ENCODE measurements at places on chromosomes 2 and 18.
A peak's percentile ranks its signal among the peaks of the same experiment; 100 is the strongest.

DNA sequence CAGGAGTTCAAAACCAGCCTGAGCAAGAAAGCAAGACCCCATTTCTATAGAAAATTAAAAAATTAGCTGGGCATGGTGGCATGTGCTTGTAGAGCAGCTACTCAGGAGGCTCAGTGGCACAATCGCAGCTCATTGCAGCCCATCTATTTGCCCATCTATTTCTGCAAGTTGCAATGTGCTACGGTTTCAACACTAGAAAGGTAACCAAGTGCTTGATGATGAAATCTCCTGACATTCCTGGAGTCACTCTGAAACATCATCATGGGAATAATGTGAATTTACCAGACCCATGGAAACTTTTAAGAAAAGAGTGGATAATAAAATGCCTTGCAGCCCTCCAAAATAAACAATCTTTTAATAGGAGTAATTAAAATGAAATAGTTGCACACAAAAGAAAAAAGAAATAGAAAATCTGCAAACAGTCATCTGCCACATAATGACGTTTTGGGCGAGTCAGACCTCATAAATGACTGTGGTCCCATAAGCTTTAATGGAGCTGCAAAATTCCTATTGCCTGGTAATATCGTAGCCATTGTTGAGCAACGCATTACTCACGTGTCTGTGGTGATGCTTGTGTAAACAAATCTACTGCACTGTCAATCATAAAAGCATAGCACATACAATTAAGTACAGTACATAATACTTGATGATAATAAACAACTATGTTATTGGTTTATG is 46.6 kb upstream of the AMMECR1L start:
- no peak for DNase-seq

GRCh38 chr2:174076040-174076439 is 110.9 kb upstream of the SP3 start:
- no peak for DNase-seq

DNA sequence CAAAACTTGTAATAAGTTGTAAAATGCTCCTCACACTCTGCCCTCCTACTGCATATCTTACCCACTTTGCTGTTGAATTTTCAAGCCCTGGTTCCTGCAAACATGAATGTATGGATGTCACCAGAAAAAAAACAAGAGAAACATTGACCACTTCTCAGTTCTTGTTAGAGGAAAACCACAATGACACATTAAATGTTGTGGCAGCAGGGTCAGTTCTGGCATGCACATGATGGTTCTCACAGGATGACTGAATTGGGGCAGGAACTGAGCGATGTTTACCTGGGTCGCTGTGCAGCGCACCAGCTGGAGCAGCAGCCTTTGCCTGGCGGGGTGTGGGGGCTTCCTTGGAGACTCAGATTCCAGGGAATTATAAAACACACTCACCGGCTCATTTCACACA is 14.0 kb upstream of the PRKCE start:
- no peak for DNase-seq

DNA sequence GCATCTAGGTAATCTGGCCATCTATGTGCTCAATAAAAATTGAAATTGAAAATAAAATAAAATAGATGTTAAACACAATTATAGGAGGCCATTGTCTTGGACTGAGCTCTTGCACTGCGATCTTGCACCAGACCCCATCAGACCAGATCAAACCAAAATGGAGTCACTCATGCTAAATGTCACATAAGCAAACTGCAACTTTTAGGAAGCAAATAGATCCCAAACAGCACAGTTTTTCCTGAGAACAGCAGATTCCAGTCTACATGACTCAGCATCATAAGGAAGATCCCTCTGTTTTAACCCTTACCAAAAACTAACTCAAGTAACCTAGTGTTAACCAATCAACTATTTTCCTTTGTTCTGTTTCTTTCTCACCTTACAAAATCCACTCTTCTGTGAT is 57.7 kb upstream of the LRP1B start:
- no peak for DNase-seq

DNA sequence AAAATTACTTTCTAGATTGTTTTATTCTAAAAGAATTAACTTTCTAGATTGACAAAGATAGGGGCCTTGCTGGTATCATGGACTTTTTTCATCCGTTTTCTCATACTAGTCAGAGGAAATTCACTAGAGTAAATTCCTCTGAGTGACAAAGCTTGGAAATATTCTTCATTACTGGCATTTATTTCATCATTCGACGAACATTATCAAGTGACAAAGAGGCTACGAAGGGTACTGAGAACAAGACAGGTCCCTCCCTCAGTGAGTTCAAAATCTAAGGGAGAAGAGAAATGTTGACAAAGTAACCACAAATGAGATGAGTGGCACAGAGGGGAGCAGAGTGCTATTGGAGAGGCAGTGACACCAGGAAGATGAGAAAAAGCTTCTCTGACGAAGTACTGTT is 4.3 kb downstream of the EPG5 start:
- DNase-seq = no peak

GRCh38 chr18:45359275-45360009 is 255.8 kb upstream of the SLC14A2 start:
- no peak for DNase-seq

GRCh38 chr2:220182790-220183189 is 555.4 kb downstream of the SLC4A3 start:
- DNase-seq = no peak

DNA sequence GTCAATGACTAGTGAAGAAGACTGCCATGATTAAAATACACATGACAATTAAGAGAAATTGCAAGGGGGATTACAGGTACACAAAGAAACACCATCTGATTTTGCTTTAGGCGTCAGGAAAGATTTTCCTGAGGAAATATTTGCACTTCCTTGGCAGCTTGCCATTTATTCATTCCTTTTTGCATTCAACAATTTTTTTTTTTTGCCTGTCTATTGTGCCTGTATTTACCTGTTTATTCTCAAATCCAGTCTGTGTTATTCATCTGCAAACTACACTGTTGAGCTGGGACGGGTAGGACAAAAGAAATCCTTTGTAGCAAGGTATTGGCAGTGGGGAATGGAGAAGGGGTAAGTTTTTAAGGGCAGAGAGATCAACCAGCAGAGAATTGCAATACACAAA is 31.8 kb downstream of the SMAD2 start:
- DNase-seq = no peak

GRCh38 chr2:118881490-118882129 is 34.2 kb upstream of the EN1 start:
- DNase-seq = peak; percentile 26

DNA sequence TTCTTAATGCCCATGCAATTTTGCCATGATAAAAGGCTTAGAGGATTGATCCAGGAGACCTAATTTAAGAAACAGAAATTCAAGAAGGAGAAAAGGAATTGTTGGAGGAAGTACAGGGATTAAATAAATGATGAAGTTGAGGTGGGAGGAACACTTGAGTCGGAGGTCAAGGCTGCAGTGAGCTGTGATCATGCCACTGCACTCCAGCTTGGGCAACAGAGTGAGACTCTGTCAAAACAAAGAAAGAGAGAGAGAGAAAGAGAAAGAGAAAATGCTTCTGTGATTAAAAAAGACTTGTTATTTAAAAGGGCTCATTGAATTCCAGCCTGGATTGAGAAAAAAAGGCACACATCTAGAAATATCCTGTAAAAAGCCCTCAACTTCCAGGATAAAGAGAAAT is 123.2 kb downstream of the B3GNT2 start:
- no peak for DNase-seq

DNA sequence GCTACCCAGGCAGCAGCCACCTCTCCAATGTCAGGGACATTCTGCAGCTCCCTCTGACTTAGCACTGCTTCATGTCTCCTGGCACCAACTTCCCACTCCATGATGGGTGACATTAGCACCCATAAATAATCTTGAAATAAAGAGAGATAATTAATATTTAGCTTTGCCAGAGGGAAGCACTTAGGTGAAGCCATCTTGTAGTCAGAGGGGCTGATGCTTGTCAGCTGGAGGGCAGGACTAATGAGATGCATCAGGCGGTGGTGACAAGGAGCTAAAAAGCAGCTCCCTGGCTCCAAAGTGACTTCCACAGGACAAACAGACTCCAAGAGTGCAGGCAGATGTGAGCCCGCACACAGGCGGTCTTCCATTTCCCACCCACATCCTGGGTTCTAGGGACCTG is 153.0 kb upstream of the ID2 start:
- no peak for DNase-seq

DNA sequence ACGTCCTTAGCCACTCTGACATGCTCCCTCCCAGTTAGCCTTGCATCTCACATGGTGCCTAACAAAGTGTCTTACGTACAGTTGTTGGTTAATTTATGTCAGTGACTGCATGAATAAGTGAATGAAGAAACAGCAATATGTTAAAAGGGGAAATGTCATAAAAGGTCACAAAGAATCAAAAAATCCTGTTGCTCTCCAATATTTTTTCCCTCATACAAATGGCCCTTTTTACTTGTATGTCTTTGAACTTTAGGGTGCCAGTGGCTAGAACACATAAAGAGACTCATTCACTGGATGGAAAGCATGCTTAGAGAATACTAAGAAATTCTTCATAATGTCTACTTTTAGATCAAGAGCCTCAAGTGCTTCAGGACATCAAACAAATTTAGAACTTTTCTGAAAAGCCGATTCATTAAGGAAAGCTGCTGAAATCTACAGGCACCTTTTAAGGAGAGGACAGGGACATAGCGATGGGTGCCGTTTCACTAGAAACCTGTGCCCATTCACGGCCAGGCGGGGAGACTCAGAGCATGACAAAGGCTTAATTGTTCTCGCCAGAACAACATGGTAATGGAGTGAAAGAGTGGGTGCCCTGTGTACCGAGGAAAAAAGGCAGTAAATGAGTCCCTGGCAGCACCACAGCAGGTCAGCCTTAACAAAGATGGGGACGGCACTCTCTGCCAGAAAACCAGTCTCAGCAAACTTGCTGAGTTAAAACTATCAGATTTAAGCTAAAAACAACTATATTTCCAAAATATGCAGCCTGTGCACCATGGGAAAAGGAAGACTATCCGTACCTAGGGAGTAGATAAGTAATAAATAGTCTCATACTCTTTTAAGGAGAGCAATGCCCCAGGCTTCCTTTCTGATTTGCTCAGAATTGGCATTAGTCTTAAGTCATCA is 71.6 kb upstream of the SPTBN1 start:
- DNase-seq = no peak

GRCh38 chr2:62296832-62297623 is 101.1 kb downstream of the B3GNT2 start:
- DNase-seq = no peak

DNA sequence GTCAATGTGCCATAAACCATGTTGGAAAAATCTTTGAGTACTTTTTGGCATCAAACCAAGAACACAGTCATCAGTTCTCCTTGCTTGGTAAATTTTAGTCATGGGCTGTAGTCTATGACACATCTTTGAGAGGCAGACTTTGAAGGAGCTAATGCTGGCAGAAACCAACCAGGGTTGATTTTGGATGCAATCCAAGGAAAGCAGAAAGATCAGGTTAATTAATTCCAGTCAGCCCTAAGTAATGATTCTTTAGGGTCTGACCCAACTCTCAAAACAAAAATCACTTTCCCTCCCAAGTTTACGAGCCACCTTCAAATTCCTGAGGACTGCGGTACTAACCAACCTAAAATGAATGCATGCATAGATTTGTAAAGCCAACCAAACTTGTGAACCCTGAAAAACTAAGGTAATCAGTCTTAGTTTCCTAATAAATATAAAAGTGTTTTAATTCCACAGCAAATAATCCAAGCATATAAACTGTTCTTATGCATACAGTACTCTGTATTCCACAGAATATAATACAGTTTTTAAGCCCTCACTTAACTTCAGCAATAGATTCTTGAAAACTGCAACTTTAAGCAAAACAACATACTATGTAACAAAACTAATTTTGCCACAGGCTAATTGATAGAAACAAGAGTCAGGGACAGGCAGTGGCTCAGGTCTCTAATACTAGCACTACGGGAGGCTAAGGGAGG is 22.0 kb downstream of the AP1S3 start:
- no peak for DNase-seq

GRCh38 chr18:41809652-41810051 is 145.4 kb upstream of the PIK3C3 start:
- no peak for DNase-seq

DNA sequence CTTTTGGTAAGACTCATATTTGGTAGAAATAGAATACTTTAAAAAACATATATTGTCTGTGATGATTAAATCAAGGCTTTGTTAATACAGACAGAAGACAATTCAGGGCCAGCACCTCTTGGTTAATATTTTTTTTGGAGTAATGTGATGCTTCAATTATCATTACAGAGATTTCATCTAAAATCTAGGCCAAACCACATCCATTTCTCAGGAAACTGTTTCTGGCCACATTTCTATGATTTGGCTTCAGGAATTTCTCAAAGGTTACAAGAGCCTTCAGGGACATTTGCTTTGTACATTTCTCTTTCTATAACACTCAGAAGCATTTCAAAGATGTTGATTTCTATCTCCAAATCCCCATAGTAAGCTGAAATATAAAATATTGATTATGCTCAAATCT is 614.9 kb downstream of the LRP1B start:
- DNase-seq = no peak

DNA sequence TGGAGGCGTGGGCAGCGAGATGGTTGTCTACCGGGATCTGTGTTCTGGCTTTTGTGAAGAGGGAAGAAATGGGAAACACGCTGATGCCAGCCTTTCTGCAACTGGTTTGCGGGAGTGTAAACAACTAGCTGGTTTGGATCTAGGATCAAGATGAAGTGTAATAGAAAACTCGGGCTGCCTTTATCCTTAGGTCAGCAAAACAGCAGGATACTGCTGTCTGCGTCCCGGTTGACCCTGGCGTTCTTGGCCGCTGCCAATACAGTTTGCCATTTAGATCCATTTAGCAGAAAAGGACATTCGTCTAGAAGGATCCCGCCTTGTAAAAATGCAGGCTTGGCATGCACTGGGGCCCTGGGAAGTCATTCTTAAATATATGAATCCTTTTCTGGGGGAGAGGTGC is 42.0 kb downstream of the RAB31 start:
- no peak for DNase-seq

DNA sequence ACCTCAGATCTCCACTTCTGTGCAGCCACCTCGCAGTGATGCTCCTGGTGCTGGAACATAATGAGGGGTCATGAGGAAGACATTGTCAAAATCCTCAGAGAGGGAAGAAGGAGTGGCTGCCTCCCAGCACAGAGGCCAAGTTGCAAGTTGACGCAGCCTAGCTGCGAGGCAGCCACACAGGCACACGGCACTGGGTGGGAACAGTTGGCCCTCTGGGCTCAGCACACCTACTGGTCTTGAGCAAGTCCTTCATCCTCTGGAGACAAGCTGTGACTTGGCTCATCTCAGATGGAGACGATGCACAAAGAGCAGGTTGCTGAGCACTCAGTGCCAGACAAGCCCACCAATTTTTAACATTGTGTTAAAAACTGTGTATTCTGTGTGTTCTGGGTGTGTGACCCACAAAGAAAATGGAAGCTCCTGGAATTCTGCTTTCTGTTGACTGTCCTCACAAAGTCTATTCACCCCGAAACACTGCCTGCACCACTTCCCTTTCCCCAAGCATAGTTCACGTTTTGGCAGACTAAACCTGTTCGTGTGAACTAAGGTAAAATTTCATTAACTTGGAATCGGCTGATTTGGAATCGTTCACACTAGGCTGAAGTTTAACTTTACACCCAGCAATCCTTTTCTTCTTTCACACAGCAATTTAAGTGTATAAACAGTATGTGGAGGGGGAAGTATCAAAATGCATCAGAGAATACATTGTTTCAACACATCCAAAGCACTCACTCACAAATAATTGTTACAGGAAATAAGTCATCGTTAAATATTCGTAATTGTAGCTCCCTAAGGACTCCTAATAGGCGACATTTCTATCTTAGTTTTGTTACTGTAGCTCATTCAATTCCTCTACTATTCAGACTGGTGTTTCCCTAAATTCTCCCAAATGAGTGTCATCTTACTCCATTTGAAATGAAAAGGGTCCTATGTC is 266.6 kb upstream of the ID2 start:
- no peak for DNase-seq

All from activated naive CD4-positive, alpha-beta T cell (primary cell).